CD8-positive, alpha-beta memory T cell (primary cell): ENCODE measurements at places on chromosomes 13 and 19. TPM values are rescaled to one million over a fixed set of nuclear protein-coding genes. Genes with fewer than 3 reads are reported as not detected.

Gene CACNA1A
- total RNA-seq: 0.42 TPM

Gene KCNJ14
- total RNA-seq: 2.0 TPM

Gene MEIOSIN
- not detected for total RNA-seq

GRCh38 chr13:20190481-20191310, 2.0 kb downstream of the GJB2 start:
- no peak for DNase-seq

- peak; percentile 49 for DNase-seq
Measured at GRCh38 chr13:110726726-110727125, 13.2 kb downstream of the ING1 start.

DNA sequence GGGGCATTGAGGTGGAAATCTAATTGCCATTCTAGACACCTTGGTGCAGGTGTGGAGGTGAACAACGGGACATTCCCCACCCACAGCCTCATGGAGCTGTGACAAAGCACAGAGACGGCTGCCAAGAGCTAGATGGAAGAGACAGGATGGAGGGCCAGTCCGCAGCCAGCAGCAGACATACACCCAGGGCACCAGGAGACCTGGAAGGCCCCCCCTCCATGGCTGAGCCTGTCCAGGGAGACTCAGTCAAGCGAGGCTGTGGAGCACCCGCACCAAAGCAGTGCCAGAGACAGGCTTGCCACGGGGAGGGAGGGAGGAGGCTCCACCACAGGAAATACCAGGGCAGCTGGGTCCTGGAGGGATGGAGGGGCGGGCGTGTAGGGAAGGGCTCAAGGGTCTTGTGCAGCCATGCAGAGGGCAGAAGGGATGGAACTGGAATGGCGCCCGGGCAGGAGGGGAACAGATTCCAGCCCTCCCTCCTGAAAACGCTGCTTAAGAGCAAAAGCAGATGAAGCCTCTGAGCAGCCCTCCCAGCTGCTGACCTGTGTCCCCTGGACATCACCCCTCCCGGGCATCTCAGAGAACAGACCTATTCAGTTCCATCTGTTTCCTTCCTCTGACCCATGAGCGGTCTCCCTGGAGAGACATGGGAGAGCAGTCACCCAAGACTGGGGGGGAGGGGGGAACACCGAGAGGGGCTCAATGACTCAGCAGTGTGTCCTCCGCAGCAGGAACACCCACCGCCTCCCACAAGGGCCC, 14.4 kb downstream of the EPS15L1 start:
- no peak for DNase-seq

DNA sequence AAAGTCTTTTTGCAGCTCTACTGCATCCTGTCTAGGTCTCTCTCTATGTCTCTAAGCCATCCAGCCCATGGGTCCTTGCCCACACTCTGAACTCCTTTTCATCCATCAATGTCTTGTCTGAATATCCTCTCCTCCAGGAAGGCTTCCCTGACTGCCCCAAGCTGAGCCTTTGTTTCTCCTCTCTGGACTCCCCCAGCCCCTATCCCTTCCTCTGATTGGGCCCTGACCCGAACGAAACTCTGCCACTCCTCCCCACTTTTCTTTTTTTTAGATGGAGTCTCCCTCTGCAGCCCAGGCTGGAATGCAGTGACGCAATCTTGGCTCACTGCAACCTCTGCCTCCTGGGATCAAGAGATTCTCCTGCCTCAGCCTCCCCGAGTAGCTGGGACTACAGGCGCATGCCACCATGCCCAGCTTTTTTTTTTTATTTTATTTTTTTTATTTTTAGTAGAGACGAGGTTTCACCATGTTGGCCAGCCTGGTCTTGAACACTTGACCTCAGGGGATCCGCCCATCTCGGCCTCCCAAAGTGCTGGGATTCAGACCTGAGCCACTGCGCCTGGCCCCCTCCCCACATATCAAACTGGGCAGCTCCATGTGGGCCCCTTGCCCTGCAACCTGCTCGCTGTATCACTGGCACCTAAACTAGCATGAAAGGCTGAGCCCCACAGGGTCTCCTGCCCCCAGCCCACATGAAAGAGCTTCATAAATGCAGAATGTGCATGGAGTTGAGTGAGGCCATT, 870 bp upstream of the UNC13A start:
- no peak for DNase-seq
